GDM1 (cell line): ENCODE measurements at places on chromosomes 4 and X.

GRCh38 chr4:11312389-11312788 lies 116.3 kb downstream of the HS3ST1 start:
- no peak for DNase-seq

- no peak for DNase-seq
Observed at GRCh38 chr4:146442801-146443200, 78.9 kb downstream of the SLC10A7 start.

- DNase-seq, result no peak
Observed at GRCh38 chrX:20361081-20361889, 94.6 kb upstream of the RPS6KA3 start.

DNA sequence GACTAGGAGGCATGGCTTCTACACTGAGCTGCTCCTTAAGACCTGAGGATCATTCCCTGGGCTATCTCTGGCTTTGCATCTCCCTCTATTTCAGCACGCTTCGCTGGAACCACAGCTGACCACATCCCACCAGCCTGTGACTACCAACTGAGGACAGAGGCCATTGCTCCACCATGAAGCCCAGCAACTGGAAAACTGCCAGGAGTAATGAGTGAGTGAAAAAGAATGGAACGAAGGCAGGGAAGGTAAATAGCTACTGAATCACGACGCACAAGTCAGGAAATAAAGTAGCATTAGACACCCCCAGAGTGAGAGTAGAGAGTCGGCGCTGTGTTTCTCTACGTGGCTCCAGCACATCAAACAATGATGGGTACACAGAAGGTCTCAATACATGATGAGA lies 314.7 kb downstream of the LDB2 start:
- DNase-seq, result no peak

GRCh38 chrX:136598631-136599030 lies 49.3 kb upstream of the CD40LG start:
- no peak for DNase-seq

DNA sequence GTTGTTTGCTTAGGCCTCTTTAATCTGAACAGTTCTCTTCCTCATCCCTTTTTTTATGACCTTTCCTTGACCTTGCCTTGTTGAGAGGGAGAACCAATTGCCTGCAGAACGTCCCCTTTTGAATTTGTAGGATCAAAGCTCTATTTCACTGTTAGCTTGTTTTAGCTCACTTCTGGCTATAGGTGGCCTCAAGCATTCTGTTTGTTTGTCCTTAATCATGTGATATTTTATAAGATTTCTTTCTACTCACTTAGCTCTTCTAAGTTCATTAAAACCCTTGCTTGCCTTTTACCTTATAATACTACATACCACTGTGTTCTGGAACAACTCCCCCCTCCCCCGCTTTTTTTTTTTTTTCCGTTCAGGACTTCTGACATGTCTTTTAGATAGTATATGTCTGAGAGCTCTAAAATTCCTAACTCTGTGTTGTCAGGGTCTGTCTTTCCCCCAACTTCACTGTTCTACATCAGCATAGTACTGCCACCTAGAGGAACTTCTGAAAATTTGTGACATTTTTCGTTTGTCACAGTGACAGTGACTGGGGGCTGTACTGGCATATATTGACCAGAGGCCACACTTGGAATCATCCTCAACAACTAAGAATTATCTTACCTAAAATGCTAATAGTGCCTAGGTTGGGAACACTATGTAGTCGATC lies 128.5 kb downstream of the LARP7 start:
- DNase-seq, result no peak

- DNase-seq, result peak; percentile 35
Observed at GRCh38 chrX:154775419-154776349, 13.0 kb downstream of the DKC1 start.

DNA sequence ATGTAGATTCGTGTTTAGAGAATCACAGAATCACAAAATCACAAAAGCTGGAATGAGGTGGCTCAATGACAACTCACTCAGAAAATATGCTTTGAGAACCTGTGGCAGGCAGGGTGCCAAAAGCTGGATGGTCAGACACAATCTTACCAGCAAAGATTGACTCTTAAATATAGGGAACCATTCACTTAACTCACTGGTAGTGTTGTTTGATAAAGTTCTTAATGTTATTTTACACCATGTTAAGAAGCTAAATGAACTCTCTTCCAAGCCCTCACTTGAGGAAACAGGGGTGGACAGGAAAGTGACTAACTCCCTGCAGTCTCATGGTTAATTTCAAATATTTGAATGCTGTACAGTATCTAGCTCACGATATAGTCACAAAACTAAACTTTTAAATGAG lies 5.7 kb upstream of the SCOC start:
- DNase-seq, result no peak

DNA sequence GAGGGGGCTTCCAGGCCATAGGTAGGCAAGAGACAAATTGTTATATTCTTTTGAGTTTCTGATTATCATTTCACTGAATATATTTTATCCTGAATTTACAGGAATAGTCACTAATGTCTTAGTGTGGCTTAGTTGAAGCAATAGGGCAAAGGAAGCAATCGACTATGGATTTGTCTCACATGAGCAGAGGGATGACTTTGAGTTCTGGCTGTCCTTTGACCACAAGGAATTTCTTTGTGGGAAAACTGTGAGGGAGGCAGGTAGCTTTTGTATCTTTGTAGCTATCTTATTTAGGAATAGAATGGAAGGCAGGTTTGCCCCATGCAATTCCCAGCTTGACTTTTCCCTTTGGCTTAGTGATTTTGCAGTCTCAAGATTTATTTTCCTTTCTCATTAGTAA lies 207.3 kb upstream of the ANXA10 start:
- no peak for DNase-seq

- DNase-seq, result no peak
Observed at GRCh38 chr4:151960449-151961230, 199.8 kb upstream of the GATB start.

GRCh38 chrX:94288325-94288724 lies 614.3 kb downstream of the FAM133A start:
- no peak for DNase-seq

- DNase-seq, result no peak
Observed at GRCh38 chrX:63934160-63934559, 149.1 kb upstream of the ARHGEF9 start.

- DNase-seq, result no peak
Observed at GRCh38 chr4:61501812-61502211, 301.7 kb downstream of the ADGRL3 start.

- no peak for DNase-seq
Observed at GRCh38 chr4:109994415-109994827, 81.7 kb downstream of the EGF start.

- DNase-seq, result no peak
Observed at GRCh38 chrX:47380268-47380667, 9.9 kb downstream of the ZNF157 start.

- peak; percentile 80 for DNase-seq
Observed at GRCh38 chrX:153900831-153901752, 3.4 kb upstream of the AVPR2 start.

GRCh38 chrX:100829730-100830129 lies 9.5 kb downstream of the CSTF2 start:
- no peak for DNase-seq

- DNase-seq, result no peak
Observed at GRCh38 chrX:10108288-10108687, 48.5 kb upstream of the CLCN4 start.

GRCh38 chrX:130264573-130264972 lies 4.1 kb downstream of the ZNF280C start:
- no peak for DNase-seq

GRCh38 chr4:118888666-118889311 lies at the start of gene SYNPO2:
SYNPO2 (plus strand) TSS chr4:118888854; CDS start chr4:118889037, 183 bp downstream.
- DNase-seq, result peak; percentile 12

GRCh38 chr4:972651-973424 lies 531 bp downstream of the DGKQ start:
- no peak for DNase-seq

GRCh38 chr4:140153718-140154571 lies at the start of gene MAML3:
MAML3 (minus strand) TSS chr4:140154184; CDS start chr4:140153327, 857 bp downstream.
- peak; percentile 97 for DNase-seq

- DNase-seq, result no peak
Observed at GRCh38 chr4:32462944-32463343, 1742.8 kb downstream of the PCDH7 start.

GRCh38 chr4:5955201-5955821 lies 62.4 kb upstream of the CRMP1 start:
- no peak for DNase-seq
